GM23248 (cell line): ENCODE measurements at places on chromosomes 11 and 22.

- DNase-seq = peak; percentile 62
Observed at GRCh38 chr11:65476632-65477148, 22.2 kb upstream of the MALAT1 start.

DNA sequence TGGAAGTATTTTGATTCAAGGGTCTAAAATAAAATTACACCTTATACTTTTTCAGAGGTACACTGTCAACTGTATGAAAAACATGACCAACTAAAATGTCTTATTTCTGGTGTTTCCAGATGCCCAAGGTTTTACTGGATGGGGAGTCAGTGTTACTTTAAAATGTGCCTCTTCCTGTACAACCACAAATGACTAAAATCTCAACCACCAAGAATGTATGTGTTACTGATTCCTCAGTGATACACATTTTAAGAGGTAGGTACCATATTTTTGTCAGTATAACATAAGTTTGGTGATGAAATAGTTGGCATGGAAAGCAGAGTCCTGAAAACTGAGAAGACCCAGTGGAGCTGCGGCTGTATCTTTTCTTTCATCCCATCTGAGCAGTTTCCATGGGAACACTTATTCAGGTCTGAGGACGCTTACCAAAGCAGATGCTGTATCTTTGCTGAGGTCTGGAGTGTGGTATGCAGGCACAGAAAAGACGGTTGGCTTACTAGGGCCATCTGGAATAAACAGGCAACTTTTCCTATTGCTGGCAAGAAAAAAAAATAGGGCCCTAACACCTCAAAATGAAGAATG is 21.2 kb upstream of the TP53AIP1 start:
- DNase-seq = no peak

DNA sequence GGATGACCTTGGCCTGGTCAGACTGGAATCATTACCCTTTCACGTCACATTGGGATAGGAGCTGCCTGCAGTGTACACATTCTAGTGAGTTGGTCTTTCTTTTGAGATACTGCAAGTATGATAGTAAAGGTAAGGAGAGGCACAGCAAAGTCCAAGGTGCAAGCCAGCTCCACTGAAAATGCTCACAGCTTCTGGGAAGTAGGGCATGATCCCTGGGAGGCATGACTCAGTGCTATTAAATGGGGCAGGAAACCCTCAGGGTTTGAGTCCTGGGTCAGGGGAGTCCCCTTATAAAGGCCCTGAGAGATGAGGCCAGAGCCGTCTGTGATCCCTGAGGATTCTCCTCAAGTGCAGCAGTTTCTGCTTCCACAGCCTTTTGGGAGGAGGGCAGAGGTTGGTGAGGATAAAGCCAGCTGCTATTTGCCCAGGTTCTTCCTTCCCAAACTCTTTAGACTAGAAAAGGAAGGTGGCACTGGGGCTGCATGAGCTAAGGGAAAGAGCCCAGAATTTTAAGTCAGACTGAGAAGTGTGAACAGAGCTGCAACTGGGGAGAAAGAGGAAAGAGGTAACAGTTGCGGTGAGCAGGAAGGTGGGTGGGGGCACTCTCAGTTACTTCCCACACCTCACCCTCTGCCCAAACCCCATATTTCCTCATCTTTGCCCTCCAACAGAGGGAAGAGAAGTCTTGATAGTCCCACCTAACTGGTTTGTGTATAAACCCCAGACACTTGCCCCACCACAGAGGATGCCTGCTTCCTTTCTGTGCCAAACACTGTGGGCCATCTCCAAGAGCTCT is 14.4 kb upstream of the OR52K1 start:
- no peak for DNase-seq

- DNase-seq = peak; percentile 10
Observed at GRCh38 chr11:104337273-104337672, 173.3 kb upstream of the PDGFD start.

GRCh38 chr22:38870791-38871359 is 1.1 kb downstream of the CBX6 start:
- peak; percentile 29 for DNase-seq

DNA sequence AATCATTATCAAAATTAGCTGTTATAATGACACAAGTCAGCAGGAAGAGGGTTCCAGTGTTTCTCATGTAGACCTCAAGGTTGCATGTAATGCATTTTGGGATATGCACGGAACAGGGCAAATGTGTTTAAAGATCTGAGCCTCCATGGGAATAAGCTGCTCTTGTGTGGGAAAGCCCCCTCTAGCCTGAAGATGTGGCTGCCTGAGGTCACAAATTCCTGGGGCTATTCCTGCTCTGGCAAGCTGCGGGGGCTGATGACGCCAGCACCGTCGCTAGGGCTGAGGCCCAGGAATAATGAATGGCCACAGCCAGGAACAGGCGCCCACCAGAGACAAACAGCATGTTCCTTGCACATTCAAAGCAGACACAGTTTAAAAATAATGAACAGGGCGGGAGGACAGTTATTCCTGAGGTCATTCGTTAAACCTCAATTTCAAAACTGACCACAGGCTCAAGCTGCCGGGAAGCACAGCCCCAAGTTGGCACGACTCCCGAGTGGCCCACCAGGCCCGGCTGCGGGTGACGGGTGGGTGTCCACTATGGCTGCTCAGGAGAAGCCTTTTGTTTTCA is 11.7 kb downstream of the OSBPL5 start:
- DNase-seq = peak; percentile 91

DNA sequence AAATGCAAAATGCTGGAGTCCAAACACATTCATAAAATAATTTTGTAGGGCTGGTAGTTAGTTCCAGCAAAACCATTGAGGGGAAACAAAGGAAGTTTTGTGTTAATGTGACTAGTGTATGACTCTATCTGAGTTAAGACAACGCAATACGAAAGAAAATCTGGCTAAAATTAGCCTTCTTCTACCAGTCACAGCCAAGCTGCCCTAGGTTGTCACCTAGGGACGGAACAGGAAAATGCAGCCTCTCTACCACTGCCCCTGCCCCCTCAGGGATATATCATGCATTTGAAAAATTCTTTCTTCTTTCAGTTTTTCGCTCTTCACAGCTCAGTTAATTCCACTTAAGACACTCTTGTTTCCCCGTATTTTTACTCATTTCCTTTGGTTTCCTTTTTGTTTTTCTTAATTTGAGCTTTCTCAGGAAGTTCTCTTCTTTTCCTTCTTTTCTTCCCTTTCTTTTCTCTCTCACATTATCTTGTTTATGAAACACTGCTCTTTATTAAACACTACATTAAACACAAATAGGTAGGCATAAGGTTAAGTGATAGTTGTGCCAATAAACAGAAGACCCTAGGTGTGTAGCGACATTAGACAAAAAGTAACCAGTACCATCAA is 30.6 kb downstream of the KIRREL3 start:
- peak; percentile 91 for DNase-seq

- DNase-seq = no peak
Observed at GRCh38 chr11:9607511-9607899, 34.0 kb downstream of the WEE1 start.

DNA sequence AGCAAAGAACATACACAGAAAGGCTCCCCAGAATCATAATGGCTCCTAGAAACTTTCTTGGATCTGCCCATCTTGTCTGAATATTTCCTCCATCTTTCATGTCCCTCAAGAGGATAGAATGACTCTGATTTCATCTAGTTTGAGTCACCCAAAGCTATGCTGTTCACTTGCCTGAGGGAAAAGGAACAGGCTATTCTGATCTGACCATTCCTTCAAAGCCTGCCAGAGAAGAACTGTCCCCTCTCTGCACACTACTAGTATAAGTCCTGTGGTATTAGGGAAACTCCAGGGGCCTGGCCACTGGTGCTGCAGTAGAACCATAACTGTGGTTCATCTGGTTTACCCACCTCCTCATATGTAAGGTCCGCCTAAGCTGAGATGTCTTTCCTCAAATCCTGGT is 2.4 kb upstream of the PATE1 start:
- peak; percentile 17 for DNase-seq

DNA sequence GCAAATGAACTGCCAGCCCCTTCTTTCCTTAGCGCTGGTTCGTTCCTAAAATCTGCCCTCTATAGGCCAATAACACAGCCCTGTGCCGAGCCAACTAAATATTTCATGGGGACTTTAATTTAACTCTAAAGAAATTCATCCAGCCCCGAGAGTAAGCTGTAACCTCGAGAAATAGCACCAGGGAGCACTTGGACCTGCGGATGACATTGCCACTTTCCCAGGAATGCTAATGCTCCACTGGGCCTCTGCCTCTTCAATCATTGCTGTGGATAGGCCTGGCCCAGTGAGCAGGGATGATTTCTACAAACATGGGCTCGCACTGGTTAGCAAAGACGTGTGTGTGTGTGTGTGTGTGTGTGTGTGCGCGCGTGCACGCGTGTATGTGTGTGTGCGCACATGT is 95.3 kb upstream of the TBCEL start:
- no peak for DNase-seq

- DNase-seq = no peak
Observed at GRCh38 chr11:40285558-40285957, 1173.9 kb downstream of the LRRC4C start.

- no peak for DNase-seq
Observed at GRCh38 chr11:114208377-114208776, 87.8 kb upstream of the NNMT start.

DNA sequence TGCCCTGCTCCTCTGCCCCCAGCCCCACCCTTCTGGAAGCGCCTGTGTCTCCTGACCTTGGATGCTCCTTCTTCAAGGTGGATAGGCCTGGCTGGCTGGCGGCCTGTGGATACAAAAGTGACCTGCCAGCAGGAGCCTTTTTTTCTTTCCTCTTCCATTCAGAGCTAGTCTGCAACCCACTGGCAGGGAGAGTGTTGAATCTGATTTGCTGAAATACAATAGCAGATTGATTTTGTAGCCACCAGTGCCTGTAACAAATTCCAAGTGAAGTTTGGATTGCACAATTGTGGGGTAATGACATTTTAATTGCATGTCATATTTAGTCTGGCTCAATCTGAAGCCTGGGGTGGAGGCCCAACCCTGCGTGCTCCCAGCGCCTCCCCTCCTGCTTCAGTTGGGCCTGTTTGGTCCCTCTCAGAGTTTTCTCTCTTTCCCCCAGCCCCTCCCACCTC is 97.2 kb downstream of the GRIK4 start:
- DNase-seq = peak; percentile 43

DNA sequence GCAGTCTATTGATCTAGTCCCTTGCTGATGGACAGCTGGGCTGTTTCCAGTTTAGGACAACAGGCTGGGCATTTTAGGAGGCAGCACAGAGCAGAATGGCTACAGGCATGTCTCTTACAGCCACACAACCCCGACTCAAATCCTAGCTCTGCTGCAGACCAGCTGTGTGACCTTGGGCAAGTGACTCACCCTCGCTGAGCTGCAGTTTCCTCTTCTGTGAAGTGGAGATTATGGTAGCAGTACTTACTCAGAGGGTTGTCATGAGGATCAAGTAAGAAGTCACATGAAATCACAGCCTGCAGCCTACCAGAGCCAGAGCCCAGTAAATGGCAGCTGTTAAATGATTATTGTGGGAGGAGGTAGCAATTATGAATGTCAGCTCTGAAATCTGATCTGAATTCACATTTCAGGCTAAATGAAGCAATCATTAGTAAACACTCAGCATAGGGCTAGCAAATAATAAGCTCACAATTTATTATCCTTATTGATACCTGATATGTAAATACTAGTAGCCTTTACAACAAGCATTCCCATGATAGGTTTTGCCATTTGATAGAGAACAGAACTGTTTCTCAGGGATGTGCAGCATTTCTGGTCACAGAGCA is 58.9 kb downstream of the MYEOV start:
- DNase-seq = peak; percentile 95

DNA sequence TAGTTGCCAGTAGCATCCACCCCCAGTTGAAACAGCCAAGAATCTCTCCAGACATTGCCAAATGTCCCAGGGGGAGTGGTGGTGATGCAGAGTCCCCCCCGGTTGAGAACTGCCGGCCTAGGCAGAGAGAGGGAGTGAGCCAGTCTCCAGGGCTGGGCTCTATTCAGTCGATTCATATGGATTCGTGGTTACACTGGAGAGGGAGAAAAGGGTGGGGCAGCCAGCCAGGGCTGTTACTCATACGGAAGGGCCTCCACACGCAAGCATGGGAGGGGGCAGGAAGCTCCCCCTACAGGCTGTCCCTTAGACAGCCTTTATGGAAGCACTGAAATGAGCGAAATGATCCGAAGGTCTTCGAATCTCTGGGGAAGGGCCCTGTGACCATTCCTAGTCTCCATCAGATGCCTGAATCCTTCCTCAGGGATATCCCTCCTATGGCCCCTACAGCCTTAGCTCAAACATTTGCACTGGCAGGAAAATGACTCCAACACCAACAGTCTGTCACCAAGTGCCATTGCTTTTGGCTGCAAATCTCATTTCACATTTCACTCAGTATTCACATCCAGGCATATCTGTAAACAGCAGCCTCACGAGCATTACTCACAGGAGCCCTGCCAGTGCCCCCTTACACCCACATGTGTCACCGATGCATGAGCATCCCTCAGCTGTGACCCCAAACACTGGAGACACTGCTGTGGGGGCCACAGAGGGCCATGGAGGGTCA is 18.4 kb upstream of the TLCD5 start:
- peak; percentile 97 for DNase-seq

- no peak for DNase-seq
Observed at GRCh38 chr22:20258584-20259326, 9.4 kb downstream of the RTN4R start.
